ENCODE measurements at places on chromosomes 11 and 22.

DNA sequence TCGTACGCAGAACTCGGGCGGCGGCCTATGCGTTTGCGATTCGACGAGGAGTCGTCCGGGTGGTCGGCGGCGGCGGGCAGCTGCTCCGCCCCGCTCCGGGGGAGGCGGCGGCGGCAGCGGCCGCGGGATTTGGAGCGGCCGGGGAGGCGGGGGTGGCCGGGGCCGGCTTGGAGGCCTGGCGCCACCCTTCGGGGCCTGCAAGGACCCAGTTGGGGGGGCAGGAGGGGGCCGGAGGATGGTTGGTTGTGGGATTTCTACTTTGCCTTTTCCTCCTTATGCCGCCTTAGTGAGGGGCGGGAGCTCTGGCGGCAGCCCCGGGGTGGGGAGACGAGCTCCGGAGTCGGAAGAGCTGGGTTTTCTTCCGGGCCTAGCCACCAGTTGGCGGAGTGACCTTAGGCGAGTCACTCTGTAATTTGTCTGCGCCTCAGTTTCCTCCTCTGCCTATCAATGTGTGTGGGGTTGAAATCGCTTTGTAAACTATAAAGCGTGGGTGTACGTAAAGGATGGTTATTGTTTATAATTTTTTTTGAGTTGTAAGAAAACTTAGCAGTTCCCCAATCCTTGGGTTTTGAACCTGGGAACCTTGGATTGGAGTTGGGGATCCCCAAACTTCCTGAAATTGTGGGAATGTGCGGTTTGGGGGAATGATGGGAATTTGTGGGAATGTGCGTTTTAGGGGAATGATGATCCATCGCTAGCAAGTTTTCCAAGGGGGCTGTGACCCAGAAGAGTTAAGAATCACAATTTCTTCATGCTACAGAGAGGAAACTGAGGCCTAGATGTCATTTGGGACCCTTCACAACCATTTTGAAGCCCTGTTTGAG is 679 bp downstream of the TUG1 start:
- peak; percentile 3 for ATAC-seq

GRCh38 chr11:118657709-118658428 is 21.6 kb downstream of the TREH start:
- no peak for ATAC-seq

GRCh38 chr11:63708764-63709163 is 27.5 kb downstream of the RTN3 start:
- ATAC-seq = no peak

DNA sequence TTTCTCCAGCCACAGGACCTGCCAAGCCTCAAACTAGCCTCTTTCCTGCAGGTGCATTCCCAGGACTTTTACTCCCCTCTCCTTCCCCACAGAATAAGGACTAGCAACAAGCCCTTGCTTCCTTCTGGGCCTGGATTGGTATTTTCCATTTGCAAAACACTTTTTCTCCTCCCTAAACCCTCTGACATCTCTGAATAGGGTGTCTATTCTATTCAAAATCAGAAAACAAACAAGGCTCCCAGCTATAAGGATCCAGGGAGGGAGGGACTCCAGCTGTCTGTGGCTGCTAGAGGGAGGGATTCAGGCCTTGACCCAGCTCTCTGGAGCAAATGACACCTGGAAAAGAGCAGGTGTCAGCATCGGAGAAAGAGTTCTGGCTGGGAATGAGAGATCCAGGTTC is 168.5 kb upstream of the BDNF start:
- no peak for ATAC-seq

- no peak for ATAC-seq
Observed at GRCh38 chr11:64571410-64572091, 19.5 kb upstream of the SLC22A12 start.

GRCh38 chr11:58059007-58059350 is 28.2 kb downstream of the OR6Q1 start:
- no peak for ATAC-seq

GRCh38 chr22:37972527-37972926 is 11.8 kb downstream of the SOX10 start:
- ATAC-seq = no peak

GRCh38 chr11:65560555-65561418 is 2.6 kb upstream of the LTBP3 start:
- no peak for ATAC-seq

DNA sequence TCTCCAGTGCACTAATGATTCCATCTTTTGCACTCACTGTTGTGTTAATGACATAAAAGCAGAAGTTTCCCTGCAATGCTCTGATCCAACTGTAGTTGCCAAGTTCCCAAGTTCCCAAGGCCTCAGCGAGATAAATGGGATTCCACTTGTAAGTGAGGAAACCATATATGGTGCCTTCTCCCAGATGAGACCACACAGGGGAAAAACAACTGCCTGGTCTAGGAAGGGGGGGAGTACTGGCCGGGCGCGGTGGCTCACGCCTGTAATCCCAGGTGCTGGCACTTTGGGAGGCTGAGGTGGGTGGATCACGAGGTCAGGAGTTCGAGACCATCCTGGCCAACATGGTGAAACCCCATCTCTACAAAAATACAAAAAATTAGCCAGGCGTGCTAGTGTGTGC is 23.3 kb upstream of the RELA start:
- no peak for ATAC-seq

GRCh38 chr11:70483077-70483861 is 84.9 kb downstream of the CTTN start:
- no peak for ATAC-seq
